ENCODE measurements at places on chromosomes 2 and 18.

DNA sequence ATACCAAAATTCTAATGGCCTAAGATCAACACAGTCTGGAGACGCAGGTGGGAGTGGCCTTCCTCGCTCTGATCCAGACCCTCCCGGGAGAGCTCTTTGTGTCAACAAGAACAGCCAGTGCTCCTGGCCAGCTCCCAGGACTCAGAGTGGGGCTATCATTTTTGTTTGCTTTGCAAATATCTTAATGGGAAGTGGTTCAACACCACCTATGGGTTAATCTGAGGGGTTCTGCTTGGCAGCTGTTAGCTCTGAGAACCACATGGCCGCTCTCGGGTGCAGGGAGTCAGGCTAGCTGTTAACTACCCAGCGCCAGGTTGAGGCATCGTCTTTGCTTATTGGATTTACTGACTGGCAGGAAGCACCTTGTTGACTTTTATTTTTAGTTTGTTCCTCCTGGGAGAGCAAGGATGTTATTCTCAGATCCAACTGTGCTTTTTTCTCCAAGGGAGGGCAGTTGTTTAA lies 184.8 kb upstream of the SP5 start:
- DNase-seq, result no peak

- no peak for DNase-seq
Measured at GRCh38 chr18:74567822-74568221, 29.8 kb upstream of the ZNF407 start.

- no peak for DNase-seq
Measured at GRCh38 chr2:111007757-111008688, 112.7 kb upstream of the BCL2L11 start.

- DNase-seq, result no peak
Measured at GRCh38 chr2:148552675-148553331, 91.7 kb upstream of the EPC2 start.

DNA sequence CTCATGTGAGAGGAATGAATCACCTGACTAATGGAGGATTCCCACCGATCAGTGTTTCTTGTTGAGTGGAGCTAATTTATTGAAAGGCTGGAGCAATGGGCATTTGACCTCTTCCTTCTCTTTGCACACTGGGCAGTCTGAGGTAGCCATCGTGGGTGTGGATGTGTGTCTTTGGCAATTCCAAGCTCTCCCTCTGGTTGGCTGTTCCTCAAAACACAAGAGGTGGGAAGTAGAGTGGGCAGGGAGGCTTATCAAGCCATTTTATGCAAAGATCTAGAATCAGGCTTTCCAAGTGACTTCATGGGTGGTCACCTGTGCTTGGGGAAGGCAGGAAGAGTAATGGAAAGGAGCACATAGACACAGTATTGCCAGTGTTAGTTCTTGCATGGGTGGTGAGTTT lies 154.8 kb downstream of the INSIG2 start:
- no peak for DNase-seq

DNA sequence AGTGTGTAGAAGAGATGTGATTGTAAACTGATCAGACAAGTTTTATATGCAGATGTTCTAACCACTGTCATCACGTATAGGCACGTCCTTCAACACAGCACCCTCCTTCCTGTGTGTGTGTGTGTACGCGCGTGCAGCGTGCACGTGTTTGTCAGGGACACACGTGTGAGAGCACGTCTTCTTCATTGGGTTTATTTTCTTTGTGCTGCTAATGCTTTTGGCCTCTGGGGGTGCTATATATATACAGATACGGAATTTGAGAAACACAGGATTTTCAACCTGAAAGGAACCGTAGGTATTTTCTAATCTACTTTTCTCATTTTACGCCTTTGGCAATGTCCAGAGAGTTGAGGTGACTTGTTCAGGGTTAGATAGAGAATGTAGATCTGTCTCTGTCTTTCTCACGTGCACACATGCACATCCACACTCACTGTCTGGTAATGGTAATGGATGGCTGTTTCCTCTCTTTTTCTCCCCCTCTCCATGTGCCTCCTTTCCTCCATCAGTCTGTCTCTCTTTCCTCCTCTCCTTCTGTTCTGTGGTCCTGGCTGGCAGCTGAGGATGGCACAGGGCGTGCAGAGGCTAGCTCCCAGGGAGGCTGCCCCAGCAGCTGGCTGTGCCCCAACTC lies 13.4 kb upstream of the CELF4 start:
- DNase-seq, result no peak

DNA sequence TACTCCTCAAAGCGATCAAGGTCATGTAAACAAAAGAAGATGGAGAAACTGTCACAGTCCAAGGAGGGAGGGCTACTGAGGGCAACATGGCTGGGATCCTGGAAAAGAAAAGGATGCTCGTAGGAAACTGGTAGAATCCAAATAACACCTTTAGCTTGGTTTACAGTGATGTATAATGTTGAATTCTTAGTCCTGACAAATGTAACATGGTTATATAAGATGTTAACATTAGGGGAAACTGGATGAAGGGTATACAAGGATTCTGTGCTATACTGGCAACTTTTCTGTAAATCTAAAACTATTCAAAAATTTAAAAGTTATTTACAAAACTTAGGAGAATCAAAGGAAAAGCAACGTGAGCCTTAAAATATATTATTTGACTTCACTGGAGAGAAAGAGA lies 257.0 kb downstream of the TTC32 start:
- no peak for DNase-seq

DNA sequence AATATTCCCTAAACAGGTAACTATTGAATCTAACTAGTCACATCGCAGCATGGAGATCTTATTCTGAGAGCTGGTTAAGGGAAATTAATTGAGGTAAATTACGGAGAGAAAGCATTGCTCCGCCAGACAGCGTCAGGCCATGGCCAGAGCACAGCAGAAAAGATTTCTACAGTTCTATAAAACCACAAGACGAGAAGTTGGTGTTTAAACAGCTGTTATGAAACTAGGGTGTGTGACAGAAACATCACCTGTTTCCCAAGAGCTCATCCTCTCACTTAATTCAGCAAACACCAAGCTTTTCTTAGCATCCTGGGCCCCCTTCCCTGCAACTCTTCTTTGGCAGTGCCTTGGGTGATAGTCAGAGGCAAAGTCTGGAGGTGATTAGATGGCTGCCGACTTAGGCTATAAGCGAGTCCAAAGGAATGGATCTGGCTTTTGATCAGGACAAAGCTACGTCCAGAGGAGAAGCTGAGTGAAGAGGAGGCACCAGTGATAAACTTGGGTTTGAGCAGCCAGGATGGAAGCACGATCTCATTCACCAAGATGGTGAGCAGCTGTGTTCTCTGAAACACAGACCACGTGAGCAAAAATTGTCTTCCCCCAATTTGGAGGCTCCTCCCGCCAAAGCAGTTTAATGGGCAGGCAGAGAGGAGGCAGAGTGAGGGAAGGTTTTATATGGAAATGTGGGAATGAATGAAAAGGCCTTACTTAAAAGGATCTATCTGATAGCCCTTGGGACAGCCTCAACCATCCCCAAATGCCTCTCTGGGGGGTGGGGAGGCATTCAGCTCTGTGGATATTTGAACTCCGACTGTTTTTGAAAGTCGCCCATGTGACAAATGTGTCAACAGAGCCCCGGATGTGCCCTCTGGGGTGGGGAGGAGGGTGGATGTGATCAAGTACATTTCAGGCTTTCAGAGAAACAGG lies 57.8 kb downstream of the PKDCC start:
- DNase-seq, result no peak

DNA sequence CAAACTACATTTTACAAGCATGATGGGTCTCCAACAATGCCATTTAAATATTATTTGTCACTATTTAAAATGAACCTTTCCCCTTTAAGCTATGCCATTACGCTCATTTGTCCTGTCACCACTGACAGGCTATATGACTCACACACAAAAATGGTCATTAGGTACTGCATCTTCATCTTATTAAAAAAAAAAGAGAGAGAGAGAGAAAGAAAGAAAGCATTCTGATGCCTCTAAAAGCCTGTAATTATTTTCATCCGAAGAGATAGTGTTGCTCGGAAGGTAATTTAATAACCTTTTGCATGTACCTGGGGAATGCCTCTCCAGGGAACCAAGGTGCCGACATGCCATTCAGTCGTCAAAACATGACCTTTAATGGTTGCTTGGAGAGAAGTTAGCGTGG lies 226.7 kb downstream of the ARHGAP15 start:
- no peak for DNase-seq

- peak; percentile 16 for DNase-seq
Measured at GRCh38 chr2:19256121-19256601, 102.3 kb downstream of the OSR1 start.

- DNase-seq, result no peak
Measured at GRCh38 chr2:218889937-218890336, 9.3 kb downstream of the WNT10A start.

DNA sequence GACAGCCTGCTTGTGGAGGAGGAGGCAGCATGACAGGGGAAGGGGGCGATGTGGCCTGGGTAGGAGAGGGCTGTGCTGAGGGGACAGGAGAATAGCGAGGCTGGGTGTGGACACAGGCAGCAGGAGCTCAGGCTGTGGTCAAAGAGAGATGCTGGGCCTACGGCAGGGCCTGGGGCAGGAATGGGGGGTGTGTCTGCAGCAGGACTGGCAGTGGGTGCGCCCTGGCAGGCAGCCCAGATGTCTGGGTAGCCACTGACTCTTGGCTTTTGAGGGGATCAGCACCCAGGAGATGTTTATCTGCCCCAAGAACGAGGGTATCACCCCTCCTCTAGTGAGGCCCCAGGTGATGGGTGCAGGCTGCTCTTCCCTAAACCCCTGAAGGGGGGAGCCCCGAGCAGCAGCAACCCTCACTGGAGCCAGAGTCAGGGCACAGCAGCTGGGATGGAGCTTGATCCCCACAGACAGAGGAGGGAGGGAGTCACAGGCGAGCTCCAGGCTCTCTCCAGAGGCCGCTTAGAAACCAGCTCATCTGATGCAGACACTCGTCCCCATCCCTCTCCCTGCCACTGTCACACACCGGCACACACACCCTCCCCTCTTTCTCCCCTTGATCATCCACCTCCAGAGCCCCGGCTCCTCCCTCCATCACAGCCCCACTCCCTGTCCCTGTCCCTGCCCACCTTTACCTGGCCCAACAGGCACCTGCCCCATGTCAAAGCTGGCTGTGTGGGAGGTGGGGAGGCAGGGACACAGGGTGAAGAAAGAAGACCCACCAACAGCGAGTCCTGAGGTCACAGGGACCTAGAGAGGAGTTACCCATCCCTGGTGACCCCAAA lies 29.8 kb upstream of the TNS1 start:
- DNase-seq, result no peak

DNA sequence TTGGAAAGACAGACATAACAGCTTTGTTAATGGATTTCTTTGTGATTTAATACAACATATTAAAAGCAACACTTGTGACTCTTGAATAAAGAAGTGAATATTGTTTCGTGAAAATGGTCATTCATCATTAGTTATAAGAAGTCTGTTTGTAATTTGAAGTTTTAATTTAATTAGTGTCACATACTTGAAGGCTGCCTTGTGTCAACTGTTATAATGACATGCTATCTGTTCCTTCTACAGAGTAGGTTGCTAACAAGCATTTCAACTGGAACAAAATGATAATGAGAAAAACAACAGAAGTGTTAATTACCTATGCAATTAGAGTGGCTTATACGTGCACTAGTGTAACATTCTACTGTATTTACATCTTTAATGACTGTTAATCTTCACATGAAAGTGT lies 624.7 kb downstream of the LRP1B start:
- DNase-seq, result no peak

DNA sequence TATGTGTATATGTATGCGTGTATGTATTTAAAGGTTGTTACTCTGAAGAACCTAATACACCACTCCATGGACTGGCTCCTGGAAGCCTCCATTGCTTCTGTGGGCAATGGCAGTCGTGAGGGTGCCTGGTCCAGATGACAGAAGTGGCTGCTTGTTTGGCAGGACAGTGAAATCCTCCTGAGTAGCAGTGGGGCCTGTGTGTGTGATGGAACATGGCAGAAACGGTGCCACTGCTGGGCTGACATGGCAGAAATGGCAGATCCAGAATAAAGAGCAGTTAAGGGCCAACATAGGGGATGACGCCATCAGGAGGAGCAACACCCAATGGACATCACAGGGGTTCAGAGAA lies 6.1 kb upstream of the CPLX4 start:
- DNase-seq, result no peak

DNA sequence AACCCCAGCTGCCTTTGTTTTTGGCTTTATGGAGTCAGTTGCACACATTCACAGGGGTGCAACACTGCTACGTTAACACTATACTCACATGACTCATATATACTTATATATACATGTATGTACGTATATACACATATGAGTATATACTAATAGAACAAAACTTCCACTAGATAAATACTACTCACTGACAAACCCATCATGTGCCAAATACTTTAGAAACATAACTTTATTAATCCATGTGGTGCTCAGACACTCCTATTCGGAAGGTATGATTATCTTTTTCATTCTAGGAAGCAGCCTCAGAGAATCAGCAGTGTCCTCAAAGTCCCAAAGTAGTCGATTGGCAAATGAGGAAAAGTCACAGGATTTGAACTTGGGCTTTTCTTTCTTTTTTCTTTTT lies 7.9 kb downstream of the PMAIP1 start:
- no peak for DNase-seq

GRCh38 chr2:144643537-144644336 lies 123.8 kb upstream of the ZEB2 start:
- no peak for DNase-seq

DNA sequence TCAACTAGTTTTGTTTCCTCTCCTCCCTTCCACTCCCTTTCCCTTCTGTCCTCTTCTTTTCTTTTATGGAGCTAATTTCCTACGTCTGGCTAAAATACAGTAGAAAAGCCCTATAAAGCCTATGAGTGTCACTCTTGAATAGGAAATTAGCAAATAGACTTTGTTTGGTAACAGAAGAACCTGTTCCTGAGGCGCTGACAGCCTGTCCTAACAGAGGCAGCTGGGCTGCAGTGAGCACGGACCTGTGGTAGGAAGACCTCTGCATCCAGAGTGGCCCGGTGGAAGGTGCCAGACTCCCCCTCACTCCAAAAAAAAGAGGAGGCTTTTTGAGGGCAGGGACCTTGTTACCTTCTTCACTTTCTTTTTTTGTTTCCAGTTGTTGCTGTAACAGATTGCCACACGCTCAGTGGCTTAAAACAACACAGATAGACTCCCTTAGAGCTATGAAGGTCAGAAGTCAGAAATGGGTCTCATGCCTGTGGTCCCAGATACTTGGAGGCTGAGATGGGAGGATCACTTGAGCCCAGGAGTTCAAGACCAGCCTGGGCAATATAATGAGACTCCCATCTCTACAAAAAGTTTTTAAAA lies 81.2 kb upstream of the TXNDC2 start:
- no peak for DNase-seq

DNA sequence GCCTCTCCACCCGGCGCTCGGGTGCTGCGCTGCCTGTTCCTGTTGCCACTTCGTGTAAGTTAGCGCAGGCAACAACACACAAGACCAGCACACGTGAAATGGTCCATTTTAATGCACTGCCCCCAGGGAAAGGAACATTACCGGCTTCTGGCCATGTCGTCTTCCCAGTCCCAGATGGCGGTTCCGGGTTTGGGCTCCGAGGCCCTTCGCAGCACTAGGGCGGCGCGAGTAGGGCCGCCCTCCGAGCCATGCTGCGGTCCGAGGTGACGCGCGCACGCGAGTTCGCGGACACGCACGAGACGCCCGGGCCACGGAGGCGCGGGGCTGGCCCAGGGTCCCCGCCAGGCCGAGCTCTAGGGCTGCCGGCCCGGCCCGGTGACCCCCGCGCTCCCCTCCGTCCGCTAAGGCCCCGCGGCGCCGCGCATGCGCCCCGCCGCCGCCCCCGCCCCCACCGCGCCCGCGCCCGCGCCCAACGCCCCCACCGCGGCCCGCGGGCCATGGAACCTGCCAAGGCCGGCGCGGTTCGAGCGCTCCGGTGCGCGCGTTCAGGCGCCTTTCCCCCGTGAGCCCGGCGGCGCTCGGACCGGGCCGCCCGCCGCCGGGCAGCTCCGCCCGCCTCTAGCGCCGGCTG lies 367 bp upstream of the ZNF236 start:
- no peak for DNase-seq

Measured in SW 1271 (cell line).